H9 (cell line): ENCODE measurements at places on chromosomes 6 and 20.

DNA sequence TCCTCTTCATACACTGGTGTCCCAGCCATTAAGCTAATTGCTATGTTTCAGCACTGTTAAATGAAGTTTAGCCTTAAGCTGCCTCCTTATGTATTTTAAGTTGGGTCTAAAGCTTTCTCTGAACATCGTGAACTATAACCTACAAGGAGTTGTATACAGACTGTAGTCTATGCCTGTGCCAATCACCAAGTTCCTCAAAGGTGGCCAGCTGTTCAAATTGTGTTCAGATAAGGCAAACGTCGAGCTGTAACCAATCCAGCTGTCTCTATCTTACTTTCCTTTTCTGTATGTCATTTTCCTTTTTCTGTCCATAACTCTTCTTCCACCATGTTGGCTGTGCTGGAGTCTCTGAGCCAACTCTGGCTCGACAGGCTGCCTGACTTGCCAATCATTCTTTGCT lies 199.6 kb downstream of the OGFRL1 start:
- H3K36me3 ChIP-seq = no peaks in the 10 kb centered on the region
- DNase-seq = no peak
- H3K4me3 ChIP-seq = no peak overlapping the region
- H3K27ac ChIP-seq = no peak overlapping the region
- no peaks in the 10 kb centered on the region for H3K27me3 ChIP-seq
- H3K4me1 ChIP-seq = peaks cover 4% of the 10 kb centered on the region; the same call in 1 of the 2 replicates

DNA sequence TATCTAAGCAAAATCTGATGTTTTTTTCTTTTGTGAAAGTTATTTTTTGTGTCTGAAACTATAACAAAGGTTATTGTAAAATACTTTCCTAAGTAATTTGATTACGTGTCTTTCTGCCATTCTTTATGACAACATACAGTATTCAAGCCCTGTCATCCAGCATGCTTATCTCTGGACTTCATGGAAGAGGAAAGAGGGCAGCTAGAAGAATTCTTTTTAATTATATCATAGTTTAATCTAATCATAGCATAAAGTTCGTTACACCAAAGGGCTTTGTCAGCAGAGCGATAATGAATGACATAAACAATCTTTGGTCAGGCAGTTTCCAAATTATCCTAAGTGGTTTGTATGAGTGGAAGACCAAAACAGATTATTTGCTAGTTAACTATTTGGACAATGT lies 3.5 kb downstream of the ENPP3 start:
- no peak for DNase-seq
- H3K27ac ChIP-seq = no peak overlapping the region
- no peaks in the 10 kb centered on the region for H3K36me3 ChIP-seq
- no peaks in the 10 kb centered on the region for H3K4me1 ChIP-seq
- no peak overlapping the region for H3K4me3 ChIP-seq

- H3K36me3 ChIP-seq = peaks cover under 1% of the 10 kb centered on the region; the same call in 2 of the 3 replicates
- H3K27me3 ChIP-seq = no peaks in the 10 kb centered on the region
- no peak for DNase-seq
- H3K27ac ChIP-seq = no peak overlapping the region
Observed at GRCh38 chr20:14374196-14374595, 36.8 kb upstream of the FLRT3 start.

DNA sequence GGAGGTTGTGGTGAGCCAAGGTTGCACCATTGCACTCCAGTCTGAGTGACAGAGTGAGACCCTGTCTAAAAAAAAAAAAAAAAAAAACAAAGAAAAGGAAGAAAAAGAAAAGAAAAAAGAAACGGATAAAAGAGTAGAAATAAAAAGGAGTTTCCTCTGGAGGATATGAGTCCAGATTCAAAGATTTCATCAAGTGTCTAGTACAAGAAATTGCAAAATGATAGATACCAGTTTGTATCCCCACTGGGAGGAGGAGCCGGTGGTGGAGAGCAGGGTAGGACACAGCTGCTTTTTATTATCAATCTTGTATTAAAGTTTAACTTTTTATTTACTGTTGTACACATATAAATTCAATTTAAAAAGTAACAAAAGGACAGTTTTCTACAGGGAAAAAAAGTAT lies 113.9 kb downstream of the BMP7 start:
- H3K36me3 ChIP-seq = no peaks in the 10 kb centered on the region
- H3K4me3 ChIP-seq = no peak overlapping the region
- DNase-seq = no peak

- H3K4me3 ChIP-seq = peak overlapping the region; percentile 99
- no peaks in the 10 kb centered on the region for H3K27me3 ChIP-seq
- peak overlapping the region; percentile 74 for H3K27ac ChIP-seq
- no peak for DNase-seq
- H3K36me3 ChIP-seq = peaks cover 10% of the 10 kb centered on the region
- peaks cover 2% of the 10 kb centered on the region; the same call in 1 of the 2 replicates for H3K4me1 ChIP-seq
Observed at GRCh38 chr6:27139756-27140579, 107.5 kb upstream of the PRSS16 start.

- no peaks in the 10 kb centered on the region for H3K36me3 ChIP-seq
- H3K27ac ChIP-seq = no peak overlapping the region
- DNase-seq = no peak
- H3K4me3 ChIP-seq = no peak overlapping the region
- peaks cover 2% of the 10 kb centered on the region; the same call in 1 of the 2 replicates for H3K27me3 ChIP-seq
- peaks cover 4% of the 10 kb centered on the region; the same call in 1 of the 2 replicates for H3K4me1 ChIP-seq
Observed at GRCh38 chr6:106003268-106003987, 82.7 kb upstream of the PRDM1 start.

GRCh38 chr20:13263451-13263850 lies 42.4 kb downstream of the ISM1 start:
- no peak overlapping the region for H3K4me3 ChIP-seq
- H3K27ac ChIP-seq = no peak overlapping the region
- no peaks in the 10 kb centered on the region for H3K36me3 ChIP-seq
- no peak for DNase-seq
